BJ (cell line): ENCODE measurements at places on chromosomes 6 and 20. TPM values are rescaled to one million over a fixed set of nuclear protein-coding genes. Genes with fewer than 3 reads are reported as not detected.

BPIFB2 gene
- polyA plus RNA-seq, result not detected in 2 replicates

KIAA1586 gene
- 2.3 and 5.5 TPM in 2 replicates for polyA plus RNA-seq

PPP1R18 gene
- polyA plus RNA-seq, result 87.5 and 121 TPM in 2 replicates

ETV7 gene
- 1.4 and 1.8 TPM in 2 replicates for polyA plus RNA-seq

GNAS-AS1 gene
- 0.42 and 0.45 TPM in 2 replicates for polyA plus RNA-seq

ELMO2 gene
- 46.8 and 62.2 TPM in 2 replicates for polyA plus RNA-seq

C4A gene
- polyA plus RNA-seq, result 5.9 and 9.7 TPM in 2 replicates

MCCD1 gene
- polyA plus RNA-seq, result not detected in 2 replicates

GGTLC1 gene
- polyA plus RNA-seq, result not detected in 2 replicates

BTNL2 gene
- polyA plus RNA-seq, result not detected in 2 replicates

PABPC1L gene
- 40.5 and 55.0 TPM in 2 replicates for polyA plus RNA-seq

DACT2 gene
- polyA plus RNA-seq, result not detected in 2 replicates

C20orf204 gene
- 0.05 and 0.06 TPM in 2 replicates for polyA plus RNA-seq

FAM83C gene
- not detected in 2 replicates for polyA plus RNA-seq

BCAS4 gene
- polyA plus RNA-seq, result 22.6 and 31.6 TPM in 2 replicates

PRSS16 gene
- 0.21 and 0.23 TPM in 2 replicates for polyA plus RNA-seq

SYS1 gene
- polyA plus RNA-seq, result 38.8 and 71.4 TPM in 2 replicates

CHRNA4 gene
- polyA plus RNA-seq, result not detected in 2 replicates

AAR2 gene
- 35.4 and 54.4 TPM in 2 replicates for polyA plus RNA-seq

SAMD10 gene
- polyA plus RNA-seq, result 0.88 and 1.4 TPM in 2 replicates

LAMA2 gene
- polyA plus RNA-seq, result 45.3 and 50.0 TPM in 2 replicates

KCNB1 gene
- 0.12 and 0.13 TPM in 2 replicates for polyA plus RNA-seq

TSHZ2 gene
- polyA plus RNA-seq, result not detected in 2 replicates

MLIP gene
- polyA plus RNA-seq, result not detected in 2 replicates

SCUBE3 gene
- 12.3 and 13.1 TPM in 2 replicates for polyA plus RNA-seq

PCED1A gene
- 12.7 and 23.5 TPM in 2 replicates for polyA plus RNA-seq

ENPP3 gene
- polyA plus RNA-seq, result 0.02 TPM in 1 of 2 replicates, not detected in the other

SLC18B1 gene
- polyA plus RNA-seq, result 0.63 and 1.9 TPM in 2 replicates

SEC63 gene
- polyA plus RNA-seq, result 17.6 and 49.8 TPM in 2 replicates

ID4 gene
- polyA plus RNA-seq, result 2.2 and 3.1 TPM in 2 replicates

GTSF1L gene
- polyA plus RNA-seq, result not detected in 2 replicates

C20orf202 gene
- polyA plus RNA-seq, result not detected in 2 replicates

DZANK1 gene
- 2.0 TPM in 2 replicates for polyA plus RNA-seq

THEMIS gene
- not detected in 2 replicates for polyA plus RNA-seq

KHDC3L gene
- not detected in 2 replicates for polyA plus RNA-seq

BMP7 gene
- not detected in 2 replicates for polyA plus RNA-seq

PSMB9 gene
- polyA plus RNA-seq, result 37.9 and 44.7 TPM in 2 replicates

NFATC2 gene
- 0.12 and 0.21 TPM in 2 replicates for polyA plus RNA-seq

TMEM63B gene
- polyA plus RNA-seq, result 34.1 and 56.5 TPM in 2 replicates

GLYATL3 gene
- polyA plus RNA-seq, result not detected in 2 replicates

BPI gene
- 0.69 and 1.1 TPM in 2 replicates for polyA plus RNA-seq

SLC26A8 gene
- polyA plus RNA-seq, result 0.12 TPM in 1 of 2 replicates, not detected in the other

SPAG4 gene
- 8.3 and 11.4 TPM in 2 replicates for polyA plus RNA-seq

COL11A2 gene
- polyA plus RNA-seq, result 0.55 and 0.91 TPM in 2 replicates

FAM83B gene
- polyA plus RNA-seq, result not detected in 2 replicates

SLC17A1 gene
- polyA plus RNA-seq, result not detected in 2 replicates

CLPSL2 gene
- not detected in 2 replicates for polyA plus RNA-seq

THBD gene
- polyA plus RNA-seq, result 0.04 TPM in 2 replicates
